Left lung (tissue), 14 donors: ENCODE measurements at places on chromosomes 2 and 18. TPM values are rescaled to one million over a fixed set of nuclear protein-coding genes. Genes with fewer than 3 reads are reported as not detected.

CLEC4F gene
- 0.20 TPM for total RNA-seq

SLC30A3 gene
- 0.39 TPM for total RNA-seq

C2orf66 gene
- 0.15 TPM for total RNA-seq

NGEF gene
- total RNA-seq, result 0.71 TPM

CNNM3 gene
- 24.8 TPM for total RNA-seq

CFAP221 gene
- total RNA-seq, result 20.0 TPM

SIX3 gene
- not detected for total RNA-seq
